ENCODE measurements at places on chromosomes 12 and 14.

DNA sequence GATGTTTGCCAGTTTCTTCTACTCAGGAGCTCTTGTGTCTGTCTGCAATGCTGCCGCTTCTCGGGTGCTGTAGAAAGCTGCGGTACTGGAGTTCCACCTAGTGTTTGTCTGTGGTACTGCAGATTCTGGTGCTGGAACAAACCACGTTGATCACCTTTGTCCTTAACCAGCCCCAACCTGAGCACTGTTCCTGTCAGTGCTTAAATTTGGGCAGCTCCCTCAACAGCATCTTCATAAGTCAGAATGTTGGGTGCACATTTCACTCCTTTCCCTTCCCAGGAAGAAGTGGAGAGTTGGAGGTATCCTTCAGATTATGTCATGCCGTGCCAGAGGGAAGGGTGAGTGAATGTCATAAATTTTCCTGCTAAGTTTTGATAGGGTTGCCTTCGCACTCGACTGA lies 48.7 kb upstream of the LALBA start:
- DNase-seq: peak; percentile 74

- no peak for DNase-seq
Measured at GRCh38 chr12:104929977-104930376, 28.1 kb downstream of the SLC41A2 start.

DNA sequence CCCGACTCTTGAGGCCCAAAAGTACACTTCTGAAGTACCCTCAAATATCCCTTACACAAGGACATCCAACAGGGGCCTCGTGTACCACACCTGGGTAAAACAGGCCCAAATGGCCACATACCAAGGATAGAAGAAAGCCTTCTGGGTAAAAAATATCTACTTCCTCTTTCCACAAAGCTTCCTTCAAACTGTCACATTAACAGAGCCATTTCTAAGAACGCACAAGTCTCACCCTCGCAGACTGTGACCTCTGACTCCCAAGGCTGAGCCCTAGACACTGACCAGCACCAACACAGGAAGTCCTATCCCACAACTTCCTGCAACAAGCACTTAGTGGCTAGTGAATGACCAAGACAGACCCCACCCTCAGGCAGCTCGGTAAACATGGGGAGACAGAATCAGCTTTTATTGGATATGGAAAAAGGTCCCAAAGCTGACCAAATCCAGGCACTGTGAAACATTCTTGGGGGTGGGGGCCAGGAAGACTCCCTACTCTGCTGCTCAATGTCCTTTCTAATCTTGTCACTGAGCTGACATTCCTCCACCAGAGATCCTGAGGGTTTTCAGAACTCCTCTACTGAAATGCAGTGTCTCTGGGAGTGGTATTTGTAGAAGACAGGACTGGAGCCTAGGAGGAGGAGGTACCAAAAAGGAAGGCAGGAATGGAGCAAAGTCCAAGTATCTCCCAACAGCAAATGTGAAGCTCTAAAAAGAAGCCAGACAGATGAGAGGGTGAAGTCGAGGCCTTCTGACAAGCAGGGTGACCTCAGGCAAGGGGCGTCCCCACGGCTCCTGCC lies 15.9 kb downstream of the KCTD10 start:
- DNase-seq: no peak

GRCh38 chr12:108610336-108610815 lies 12.5 kb upstream of the TMEM119 start:
- DNase-seq: no peak

GRCh38 chr14:61347826-61348443 lies 26.6 kb downstream of the PRKCH start:
- DNase-seq: no peak

GRCh38 chr14:93132472-93133065 lies 16.8 kb upstream of the ITPK1 start:
- no peak for DNase-seq

DNA sequence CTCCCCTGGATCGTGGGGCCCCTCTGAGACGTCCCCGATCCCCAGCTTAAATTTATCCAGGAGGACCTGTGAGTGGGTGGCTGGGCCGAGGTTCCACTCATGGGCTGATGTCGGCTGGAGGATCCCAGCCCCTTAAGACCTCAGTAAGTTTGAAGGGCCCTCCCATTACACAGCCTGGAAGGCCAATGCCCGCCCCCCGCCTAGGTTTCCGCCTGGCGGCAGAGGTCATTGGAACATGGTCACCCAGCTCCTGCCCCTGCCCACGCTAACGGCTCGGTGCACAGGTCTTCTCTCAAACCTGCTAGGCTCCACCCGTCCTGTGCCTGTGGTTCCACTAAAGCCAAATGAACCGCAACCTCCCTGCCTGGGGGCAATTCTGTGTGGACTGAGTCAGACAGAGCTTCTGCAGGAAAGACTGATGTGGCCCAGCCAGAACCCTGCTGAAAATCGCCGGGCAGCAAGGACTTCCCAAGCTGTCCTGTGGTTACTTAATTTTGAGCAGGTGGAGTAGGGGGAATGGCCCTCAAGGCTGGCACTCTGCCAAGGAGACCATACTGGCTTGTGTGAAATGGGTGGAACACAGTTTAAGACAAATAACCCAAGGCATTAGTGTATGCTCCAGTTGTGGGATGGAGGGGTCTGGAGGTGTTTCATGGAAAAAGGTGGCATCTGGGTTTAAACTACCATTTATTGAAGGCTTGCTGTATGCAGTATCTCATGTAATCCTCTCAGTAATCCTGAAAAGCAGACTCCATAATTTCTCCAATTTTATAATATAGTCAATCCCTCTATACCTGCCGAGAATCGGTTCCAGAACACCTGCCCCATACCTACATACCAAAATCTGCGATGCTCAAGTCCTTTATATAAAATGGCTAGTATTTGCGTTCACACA lies 903 bp upstream of the NT5DC3 start:
- peak; percentile 16 for DNase-seq

DNA sequence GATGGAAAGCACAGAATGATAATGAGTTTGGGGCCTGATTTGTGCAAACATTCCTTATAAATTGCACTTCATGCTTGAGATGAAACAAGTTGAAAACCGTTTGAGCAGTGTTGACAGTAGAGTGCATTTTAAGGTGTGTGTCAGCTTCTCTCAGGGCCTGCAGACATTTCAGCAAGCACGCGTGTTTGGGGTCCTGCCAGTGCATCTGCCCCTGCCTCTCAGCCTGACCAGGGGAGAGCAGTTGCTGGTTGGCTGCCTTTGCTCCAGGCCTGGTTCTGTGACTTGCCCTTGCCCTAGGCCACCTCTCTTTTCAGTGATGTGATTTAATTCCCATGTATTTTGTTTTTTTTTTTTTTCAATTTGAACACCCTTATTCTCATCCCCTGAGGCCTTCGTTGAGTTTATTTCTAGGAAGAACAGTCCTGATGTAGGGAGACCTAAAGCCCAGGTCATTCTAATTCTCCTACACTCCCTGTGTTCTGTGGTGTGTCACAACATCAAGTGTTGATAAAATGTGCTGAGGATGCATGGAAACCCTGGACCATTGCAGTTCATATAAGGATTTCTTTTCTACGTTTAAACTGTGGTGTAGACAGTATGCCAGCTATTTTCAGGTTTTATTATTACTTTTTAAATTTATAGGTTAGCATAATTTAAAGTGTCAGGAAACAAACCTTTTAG lies 40.1 kb upstream of the AMN start:
- DNase-seq: no peak

DNA sequence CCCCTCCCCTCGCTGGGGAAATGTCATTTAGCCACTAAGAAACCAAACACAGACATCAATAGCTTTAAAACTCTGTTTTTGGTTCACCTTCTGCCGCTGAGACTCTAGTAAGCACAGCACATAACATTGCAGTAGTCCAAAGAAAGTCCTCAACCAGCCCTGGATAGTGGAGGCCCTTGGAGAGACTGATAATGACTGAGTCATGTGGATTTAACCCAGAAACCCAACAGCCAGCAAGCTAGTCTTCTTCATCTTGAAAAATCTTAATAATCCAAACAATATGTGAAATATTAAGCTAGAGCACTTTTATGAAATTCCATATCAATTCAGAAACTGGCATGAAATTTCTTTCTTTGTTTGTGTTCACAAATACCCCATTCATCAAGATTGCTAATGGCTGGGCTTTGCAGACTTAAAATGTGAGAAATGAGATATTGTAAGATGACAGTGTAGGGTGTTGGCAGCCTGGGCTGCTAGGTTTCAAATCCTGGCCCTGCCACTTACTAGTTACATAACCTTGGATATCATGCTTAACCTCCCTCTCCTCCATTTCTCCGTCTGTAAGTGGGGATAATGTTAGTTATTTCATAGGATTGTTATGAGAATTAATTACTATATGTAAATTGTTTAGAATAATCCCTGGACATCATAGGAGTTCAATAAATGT lies 40.1 kb downstream of the RERG start:
- DNase-seq: no peak

- no peak for DNase-seq
Measured at GRCh38 chr14:36827861-36828260, 166.2 kb downstream of the PAX9 start.

DNA sequence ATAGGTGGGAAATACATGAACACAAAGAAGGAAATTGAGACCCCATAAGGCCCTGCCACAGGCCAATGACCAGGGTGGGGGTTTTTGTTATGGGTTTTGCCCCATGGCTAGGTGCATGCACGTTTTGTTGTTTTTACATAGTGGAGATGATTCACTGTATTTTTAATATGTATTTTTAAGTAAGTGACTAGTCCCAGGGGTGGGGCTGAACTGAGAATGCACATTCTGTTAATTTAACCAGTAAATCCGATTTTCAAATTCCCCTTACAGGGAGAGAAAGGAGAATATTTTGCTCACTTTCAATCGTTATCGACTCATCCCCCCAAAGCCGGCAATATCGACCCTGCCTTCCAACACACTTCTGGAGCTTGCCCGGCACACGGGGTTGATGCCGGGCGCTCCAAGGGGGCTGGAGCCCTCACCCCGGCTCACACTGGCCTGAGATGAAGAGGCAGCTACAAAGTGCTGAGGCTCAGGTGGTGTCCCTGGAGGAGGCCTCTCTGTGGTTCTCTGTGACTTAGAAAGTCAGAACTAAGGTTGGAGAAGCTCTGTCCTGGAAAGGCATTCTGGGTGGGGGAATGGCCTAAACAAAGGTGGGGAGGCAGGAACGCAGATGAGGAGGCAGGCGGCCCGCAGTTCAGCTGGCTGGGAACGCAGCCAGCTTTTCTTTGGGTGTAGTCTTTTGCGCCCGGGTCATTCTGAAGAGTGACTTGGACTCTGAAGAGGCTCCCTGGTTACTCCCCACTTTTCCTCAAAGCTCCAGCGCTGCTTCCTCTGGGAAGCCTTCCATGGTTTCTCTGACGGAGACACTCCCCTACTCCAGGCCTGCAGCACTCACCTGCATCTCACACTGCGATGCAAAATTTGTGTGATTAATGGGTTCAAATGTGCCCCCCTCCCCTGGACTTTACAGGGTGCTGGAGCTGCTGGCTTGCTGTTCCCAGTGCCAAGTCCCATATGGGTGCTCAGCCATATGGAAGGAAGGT lies 50.7 kb upstream of the DLK1 start:
- no peak for DNase-seq

GRCh38 chr12:124150168-124150567 lies 144.7 kb upstream of the RFLNA start:
- DNase-seq: no peak

DNA sequence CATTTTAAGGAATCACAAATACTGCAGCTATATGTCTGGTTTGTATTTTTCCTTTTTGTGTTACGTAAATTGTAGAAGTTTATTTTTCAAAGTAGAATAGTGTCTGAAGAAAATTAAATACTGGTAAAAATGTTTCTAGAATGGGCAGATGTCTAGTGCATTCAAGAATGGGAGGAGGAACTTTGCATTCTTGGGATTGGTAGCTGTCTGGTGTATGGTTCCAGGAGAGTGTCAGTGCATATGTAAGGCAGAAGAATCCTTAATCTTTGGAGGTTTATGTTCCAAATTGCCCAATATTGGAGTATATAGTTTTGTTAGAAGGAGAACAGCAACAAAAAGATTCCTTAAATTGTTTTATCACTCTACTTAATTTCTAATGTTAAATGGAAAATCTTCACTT lies 13.5 kb downstream of the PAPOLA start:
- no peak for DNase-seq

- no peak for DNase-seq
Measured at GRCh38 chr12:27564612-27565213, 40.7 kb downstream of the PPFIBP1 start.

GRCh38 chr14:35879151-35879648 lies 53.1 kb downstream of the BRMS1L start:
- no peak for DNase-seq

GRCh38 chr12:25100194-25101091 lies 94.5 kb downstream of the DNAI7 start:
- no peak for DNase-seq

DNA sequence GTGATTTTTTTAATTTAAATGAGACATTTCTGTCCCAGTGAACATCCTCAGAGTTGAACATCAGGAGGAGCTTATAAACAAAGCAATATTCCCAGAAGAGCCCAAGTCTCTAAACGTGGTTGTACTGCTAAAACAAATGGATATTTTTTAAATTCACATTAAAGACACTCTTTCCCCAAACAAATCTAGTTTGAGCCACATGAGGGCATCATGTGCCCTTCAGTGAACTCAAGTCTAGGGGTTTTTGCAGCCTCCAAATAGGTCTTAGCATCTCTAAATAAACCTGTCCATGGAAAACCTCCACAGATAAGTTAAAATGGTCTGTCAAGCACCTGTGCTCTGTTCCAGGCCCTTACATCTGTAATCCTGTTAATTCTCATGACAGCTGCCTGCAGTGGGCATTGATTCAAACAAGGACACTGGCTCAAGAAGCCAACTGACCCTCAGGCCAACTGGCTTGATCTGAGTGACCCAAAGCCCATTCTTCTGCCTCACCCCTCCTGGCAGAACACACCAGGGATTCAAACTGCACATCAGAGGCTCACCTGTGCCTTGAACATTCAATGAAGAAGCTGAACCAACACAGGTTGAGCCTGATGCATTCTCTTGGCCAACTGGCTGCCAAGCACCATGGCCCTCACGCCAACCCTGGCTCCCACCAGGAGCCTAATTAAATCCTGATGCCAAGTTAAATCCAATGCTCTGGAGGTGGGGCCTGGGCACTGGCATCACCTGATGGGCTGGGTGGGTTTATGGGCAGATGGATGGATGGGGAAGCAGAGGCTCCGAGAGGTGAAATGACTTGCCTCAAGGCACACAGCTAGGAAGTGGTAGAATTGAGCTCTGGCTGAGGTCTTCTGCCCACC lies 8.6 kb downstream of the ISCU start:
- peak; percentile 14 for DNase-seq
